ENCODE measurements at places on chromosomes 12 and 14. TPM values are rescaled to one million over a fixed set of nuclear protein-coding genes. Genes with fewer than 3 reads are reported as not detected.

The FOXG1 gene
- total RNA-seq = not detected

The OTX2 gene
- not detected for total RNA-seq

The PIWIL1 gene
- not detected for total RNA-seq

The CCDC198 gene
- total RNA-seq = not detected

The IRF9 gene
- 68.6 TPM for total RNA-seq

The ALKBH1 gene
- total RNA-seq = 19.4 TPM

The SPX gene
- 0.28 TPM for total RNA-seq

The C12orf56 gene
- not detected for total RNA-seq

The SRGAP1 gene
- 0.61 TPM for total RNA-seq

The CCDC197 gene
- total RNA-seq = not detected

The FOXA1 gene
- total RNA-seq = not detected

The CCDC177 gene
- total RNA-seq = not detected

The BDKRB1 gene
- total RNA-seq = not detected

The B4GALNT3 gene
- 3.1 TPM for total RNA-seq

The EIF2S3B gene
- total RNA-seq = 1.7 TPM

The VRTN gene
- total RNA-seq = not detected

The INF2 gene
- total RNA-seq = 55.9 TPM

The UNG gene
- 101 TPM for total RNA-seq

The SYT1 gene
- not detected for total RNA-seq

The SERPINA1 gene
- 0.18 TPM for total RNA-seq

The PIK3C2G gene
- total RNA-seq = not detected

The WNT5B gene
- total RNA-seq = not detected

The LRRK2 gene
- 0.31 TPM for total RNA-seq

The TMCC3 gene
- total RNA-seq = 0.18 TPM

The LPAR5 gene
- 10.6 TPM for total RNA-seq

The NPAS3 gene
- not detected for total RNA-seq

The MYF5 gene
- not detected for total RNA-seq

The PPFIA2 gene
- total RNA-seq = not detected

The RHOJ gene
- not detected for total RNA-seq

The LRFN5 gene
- not detected for total RNA-seq

The KLRD1 gene
- total RNA-seq = 65.4 TPM

The KRT79 gene
- not detected for total RNA-seq

The DHRS2 gene
- 3.1 TPM for total RNA-seq

The TSPAN19 gene
- not detected for total RNA-seq

The KRT72 gene
- not detected for total RNA-seq

The KRT84 gene
- total RNA-seq = not detected

The OR6C2 gene
- total RNA-seq = not detected

The SLC17A8 gene
- total RNA-seq = not detected

The CPM gene
- 1.9 TPM for total RNA-seq

The ZDHHC17 gene
- total RNA-seq = 21.7 TPM

The SLC6A12 gene
- total RNA-seq = 0.16 TPM

The RAB3IP gene
- 33.8 TPM for total RNA-seq

The CD4 gene
- total RNA-seq = 1.2 TPM

The RBP5 gene
- total RNA-seq = not detected

The KLHL33 gene
- total RNA-seq = 0.09 TPM

The GALNT8 gene
- 0.20 TPM for total RNA-seq

The SERPINA12 gene
- total RNA-seq = not detected

The CLEC2B gene
- total RNA-seq = 16.5 TPM

The RNASE7 gene
- total RNA-seq = not detected

The IL31 gene
- 5.1 TPM for total RNA-seq

The RND1 gene
- total RNA-seq = 2.6 TPM

The IL26 gene
- total RNA-seq = 0.88 TPM

The CBLN3 gene
- total RNA-seq = 7.4 TPM

The MGAT4C gene
- not detected for total RNA-seq

The B4GALNT1 gene
- total RNA-seq = 2.9 TPM

The LEMD3 gene
- total RNA-seq = 26.8 TPM

The ESRRB gene
- not detected for total RNA-seq

The EML5 gene
- total RNA-seq = 3.2 TPM

The TAS2R43 gene
- total RNA-seq = 0.42 TPM
